CD4-positive, alpha-beta T cell treated with Interferon alpha-2 for 1 hour (primary cell): ENCODE measurements at places on chromosomes 3 and 15.

GRCh38 chr3:67686069-67686468, 31.7 kb upstream of the SUCLG2 start:
- DNase-seq = no peak

DNA sequence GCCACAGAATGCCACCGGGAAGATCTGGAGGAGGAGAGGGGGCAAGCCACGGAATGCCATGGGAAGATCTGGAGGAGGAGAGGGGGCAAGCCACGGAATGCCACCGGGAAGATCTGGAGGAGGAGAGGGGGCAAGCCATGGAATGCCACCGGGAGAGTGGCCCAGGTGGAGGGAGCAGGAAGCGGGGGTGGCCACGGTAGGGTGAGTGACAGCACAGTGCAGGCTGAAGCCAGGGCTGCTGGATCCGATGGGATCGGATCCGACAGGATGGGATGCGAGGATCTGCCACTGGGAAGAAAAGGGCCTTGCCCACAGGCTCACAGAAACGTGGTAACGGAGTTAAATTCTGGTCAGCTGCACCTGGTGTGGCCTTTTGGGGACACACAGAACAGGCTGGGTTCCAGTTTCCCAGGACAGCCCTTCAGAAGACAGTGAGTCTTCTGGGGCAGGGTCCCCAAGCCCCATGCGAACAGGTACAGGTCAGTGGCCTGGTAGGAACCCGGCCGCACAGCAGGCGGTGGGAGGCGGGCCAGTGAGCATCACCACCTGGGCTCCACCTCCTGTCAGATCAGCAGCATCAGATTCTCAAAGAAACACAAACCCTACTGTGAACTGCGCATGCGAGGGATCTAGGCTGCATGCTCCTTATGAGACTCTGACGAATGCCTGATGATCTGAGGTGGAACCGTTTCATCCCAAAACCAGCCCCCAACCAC, 58.8 kb downstream of the XXYLT1 start:
- no peak for DNase-seq

DNA sequence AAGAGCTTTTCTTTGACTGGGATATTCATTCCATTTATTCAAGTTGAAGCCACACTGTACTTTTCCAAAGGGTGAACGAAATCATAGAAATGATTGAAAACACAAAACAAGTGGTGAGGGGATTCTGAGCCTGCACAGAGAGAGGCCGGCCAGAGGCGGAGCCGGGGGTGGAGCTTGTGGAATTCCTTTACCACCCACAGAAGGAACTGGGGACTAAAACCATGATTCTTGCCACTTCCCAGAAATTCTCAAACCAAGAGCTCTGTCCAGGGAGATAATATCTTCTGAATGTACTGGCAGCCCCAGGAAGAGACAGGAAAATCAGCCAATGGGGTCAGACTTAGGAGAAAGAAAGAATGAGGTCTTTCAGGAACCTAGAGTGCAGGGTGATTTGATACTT, 20.8 kb downstream of the FBN1 start:
- DNase-seq = no peak

DNA sequence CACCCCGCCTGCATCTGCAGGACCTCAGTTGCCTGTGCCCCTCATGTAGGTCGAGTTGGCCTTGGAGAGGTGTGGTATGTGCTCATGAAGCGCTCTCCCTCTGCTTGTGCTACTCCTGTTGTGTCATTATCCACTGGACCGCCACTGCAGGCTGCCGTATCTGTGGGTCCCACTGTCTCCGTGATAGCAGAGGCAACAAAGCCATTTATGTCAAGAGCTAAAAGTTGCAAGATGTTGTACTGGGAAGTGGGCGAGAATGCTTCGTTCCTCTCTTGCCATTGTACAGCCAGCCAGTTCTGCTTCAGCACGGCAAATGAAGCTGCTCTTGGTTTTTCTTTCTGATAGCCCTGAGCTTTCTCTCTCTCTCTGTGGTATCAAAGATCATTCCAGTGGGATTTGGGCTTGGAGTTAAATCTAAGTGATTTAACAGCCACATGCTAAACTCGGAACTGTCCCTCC, 89.0 kb downstream of the TMEM212 start:
- DNase-seq = no peak

- no peak for DNase-seq
Observed at GRCh38 chr3:159168788-159169187, 366.9 kb downstream of the MFSD1 start.

- DNase-seq = no peak
Observed at GRCh38 chr15:91887321-91887720, 33.8 kb downstream of the SLCO3A1 start.

DNA sequence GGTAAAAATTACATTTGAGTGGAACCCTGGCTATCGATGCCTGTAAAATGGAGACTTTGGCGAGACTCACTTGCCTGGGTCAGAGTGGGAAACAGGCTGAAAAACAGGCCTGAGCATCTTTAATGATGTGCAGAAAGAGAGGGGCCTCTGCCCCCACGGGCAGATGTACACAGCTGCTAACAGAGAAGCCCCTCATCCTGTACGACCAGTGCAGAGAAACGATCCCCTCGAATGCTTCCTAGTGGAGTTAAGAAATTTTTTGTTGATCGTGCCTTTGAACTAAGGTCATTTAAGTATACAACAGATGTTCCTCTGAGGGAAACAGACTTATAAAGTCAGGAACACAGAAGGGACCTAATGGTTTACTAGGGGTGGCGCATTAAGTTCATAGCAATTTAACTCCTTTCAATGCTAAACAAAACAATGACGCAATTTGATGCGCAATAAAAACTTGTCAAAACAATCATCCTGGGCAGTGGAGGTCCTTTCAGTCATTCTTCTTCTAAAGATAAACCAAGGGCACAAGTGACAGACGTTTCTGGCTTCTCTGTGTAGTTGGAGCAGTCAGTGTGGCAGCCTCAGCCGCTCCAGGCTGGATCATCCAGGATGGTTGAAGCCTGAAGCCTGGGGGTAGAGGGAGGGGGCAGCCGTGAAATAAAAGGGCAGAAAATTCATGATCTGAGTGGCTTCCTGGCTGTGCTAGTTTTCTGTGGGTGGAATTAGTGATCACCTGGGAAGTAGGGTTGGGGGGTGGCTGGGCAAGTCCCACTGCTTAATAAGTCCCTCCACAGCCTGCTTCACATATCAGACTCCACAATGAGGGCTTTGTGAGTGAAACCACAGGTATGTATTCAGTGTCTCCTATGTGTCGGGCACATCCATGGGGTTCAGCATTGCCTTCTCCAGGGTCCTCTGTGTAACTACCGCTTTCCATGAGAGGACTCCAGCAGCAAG, 50.8 kb upstream of the MRPS22 start:
- DNase-seq = no peak

DNA sequence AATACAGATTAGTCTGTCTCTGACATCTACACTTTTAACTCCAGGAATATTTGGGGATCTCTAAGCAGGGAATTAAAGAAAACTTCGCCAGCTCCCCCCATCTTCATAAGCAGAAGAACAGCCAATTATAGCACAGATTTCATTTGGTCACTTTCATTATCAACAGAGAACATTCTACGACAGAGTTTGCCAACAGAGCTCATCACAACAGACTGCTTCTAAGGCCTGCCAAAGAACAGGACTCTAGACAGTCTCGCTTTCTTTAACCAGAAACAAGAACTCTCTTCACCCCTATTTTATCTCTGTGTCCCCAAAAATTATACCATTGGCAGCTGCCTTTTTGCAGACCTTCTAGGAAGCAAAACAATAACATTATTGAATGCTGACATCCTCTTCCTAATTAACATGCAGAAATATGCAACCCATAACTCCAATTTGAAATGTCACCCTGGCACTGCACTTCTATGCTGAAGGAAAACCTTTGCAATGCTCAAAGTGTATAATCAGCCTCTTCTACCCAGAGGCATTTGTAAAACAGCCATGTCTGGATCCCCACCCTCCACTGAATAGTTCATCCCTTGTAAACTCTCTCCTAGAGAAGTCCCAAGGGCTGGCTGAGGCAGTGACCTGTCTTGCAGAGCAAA, 552.8 kb downstream of the MAGI1 start:
- DNase-seq = no peak

- DNase-seq = peak; percentile 37
Observed at GRCh38 chr3:14216257-14217048, 37.8 kb downstream of the LSM3 start.

GRCh38 chr3:12345141-12345561, 56.3 kb downstream of the PPARG start:
- no peak for DNase-seq

DNA sequence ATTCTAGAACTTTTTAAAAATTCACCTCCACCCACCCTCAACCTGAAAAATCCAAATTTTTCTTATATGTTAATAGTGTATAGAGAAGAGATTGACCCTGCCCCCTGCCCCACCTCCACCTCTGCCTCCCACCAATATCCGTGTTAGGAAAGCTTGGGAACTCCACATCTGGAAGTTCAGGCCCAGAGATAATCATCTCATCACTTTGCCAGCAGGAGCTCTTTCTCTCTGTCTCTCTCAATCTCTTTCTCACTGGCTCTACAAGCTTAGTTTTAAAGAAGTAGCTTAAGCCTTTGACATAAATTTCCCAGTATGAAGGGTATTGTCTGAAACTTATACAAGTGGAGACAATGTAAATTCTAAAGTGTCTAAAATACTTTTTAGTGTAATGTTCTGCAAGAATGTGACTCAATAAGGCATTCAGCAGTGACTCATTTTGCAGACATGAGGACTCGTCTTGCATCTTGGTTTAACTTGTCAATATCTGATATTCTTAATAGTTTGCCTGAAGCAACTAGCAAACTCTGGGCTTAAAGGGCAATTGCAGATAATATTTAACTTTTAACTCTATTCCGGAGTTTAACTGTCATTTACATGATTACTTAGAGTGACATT, 299.8 kb upstream of the EPHA3 start:
- no peak for DNase-seq

DNA sequence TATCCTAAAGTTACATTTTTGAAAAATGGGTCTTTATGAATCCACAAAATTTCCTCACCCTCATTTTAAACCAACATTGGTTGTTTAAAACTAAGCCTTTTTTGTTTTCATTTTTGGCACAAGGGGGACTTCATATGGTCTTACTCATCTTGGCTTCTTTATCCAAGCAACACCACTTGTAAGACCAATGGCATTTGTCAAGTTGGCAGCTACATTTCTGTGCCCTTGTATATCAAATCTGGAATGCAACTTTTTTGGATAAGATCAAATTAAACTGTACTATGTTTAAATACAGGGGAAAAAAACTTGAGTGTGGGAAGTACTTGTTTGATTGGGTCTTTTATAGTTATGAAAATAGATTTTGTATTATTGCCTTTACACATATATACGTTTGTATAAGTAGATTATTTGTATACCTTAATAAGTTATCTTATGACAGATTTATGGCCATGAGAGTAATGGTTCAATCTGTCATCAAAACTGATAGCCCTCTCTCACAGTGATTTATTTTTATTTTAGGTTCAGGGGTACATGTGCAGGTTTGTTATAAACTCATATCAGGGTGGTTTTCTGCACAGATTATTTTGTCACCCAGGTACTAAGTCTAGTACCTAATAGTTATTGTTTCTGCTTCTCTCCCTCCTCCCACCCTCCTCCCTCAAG, 43.4 kb downstream of the GPR160 start:
- no peak for DNase-seq

- DNase-seq = no peak
Observed at GRCh38 chr3:188937389-188937788, 234.4 kb upstream of the TPRG1 start.

DNA sequence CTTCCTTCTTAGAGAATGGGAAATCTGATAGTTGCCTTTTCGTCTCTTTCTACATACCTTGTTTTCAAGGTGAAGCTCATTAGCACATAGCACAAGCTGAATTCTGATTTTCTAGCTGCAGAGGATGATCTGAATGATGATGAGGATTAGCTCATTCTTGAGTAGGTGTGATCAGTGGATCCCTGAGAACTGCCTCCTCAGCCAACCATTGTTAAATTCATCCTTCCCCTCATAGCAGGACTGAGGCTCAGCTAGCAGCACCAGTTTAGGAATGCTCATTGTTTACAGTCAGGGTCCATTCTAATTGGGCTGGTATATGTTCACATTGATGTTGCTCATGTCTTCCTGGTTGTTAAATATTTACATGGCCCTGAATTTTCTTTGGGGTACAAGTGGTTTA, 299.9 kb upstream of the MME start:
- DNase-seq = no peak

GRCh38 chr15:20356911-20357480, 184.6 kb downstream of the GOLGA6L6 start:
- no peak for DNase-seq

DNA sequence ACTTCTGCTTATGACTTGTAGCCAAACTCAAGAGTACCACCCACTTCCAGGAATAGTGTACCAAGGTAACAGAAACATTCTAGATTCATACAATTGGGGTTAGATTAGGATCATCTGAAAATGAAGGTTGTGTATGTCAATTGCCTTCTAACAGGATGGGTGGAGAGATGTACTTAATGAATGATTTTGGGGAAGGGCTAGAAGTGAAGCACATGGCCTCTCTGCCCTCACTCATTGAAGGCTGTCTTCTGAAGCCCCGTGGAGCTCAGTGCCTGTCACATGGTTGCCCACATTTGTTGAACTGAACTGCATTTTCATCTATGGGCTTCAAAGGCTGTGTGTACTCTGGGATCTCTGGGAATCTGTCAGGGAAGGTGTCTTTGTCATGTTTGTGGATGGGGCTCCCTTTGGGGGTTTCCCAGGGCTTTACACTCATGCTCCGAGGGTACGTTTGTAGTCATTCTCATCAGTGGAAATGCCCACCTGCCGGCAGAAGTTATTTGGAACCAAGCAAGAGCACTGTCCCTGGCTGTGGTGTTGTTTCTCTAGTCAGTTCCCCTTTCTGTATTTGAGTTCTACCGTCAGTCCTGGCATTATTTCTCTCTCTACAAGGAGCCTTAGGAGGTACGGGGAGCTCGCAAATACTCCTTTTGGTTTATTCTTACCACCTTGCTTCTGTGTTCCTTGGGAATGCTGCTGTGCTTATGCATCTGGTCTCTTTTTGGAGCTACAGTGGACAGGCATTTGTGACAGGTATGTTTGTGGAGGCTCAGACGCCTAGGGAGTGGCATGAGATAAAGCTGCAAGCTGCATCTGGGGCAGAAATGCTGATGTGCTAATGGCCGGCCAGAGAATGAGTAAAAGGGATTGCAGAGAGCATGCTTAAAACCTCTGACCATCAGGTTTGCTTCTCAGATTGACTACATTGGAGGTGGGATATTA, 22.4 kb downstream of the CD86 start:
- peak; percentile 48 for DNase-seq
